ENCODE measurements at places on chromosomes 2 and 18.

DNA sequence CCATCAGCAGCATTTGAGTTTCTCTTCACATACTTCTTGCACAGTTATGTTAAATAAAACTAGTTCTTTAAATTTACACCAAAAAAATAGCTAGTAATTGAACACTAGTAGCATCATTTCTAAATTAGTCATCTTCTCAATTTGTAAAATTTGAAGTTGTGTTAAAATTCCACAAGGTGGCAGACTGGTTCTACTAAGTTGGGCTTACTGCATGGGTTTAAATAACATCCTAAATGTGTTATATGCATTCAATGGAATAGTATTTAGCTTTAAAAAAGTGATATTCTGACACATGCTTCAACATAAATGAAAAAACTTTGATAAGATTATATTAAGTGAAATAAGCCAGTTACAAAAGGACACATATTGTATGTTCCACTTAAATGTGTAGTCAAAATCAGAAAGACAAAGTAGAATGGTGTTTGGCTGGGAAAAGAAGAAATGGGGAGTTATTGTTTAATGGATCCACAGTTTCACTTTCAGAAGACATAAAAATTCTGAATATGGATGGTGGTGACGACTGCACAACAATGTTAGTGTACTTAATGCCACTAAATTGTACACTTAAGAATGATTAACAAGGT is 28.7 kb upstream of the RPRD1A start:
- no peak for DNase-seq

- no peak for DNase-seq
Observed at GRCh38 chr2:151106805-151107506, 154.7 kb downstream of the RBM43 start.

GRCh38 chr2:97870396-97870843 is 125.3 kb downstream of the TMEM131 start:
- DNase-seq: peak; percentile 14

- DNase-seq: no peak
Observed at GRCh38 chr2:129820908-129821307, 158.6 kb upstream of the RAB6C start.

DNA sequence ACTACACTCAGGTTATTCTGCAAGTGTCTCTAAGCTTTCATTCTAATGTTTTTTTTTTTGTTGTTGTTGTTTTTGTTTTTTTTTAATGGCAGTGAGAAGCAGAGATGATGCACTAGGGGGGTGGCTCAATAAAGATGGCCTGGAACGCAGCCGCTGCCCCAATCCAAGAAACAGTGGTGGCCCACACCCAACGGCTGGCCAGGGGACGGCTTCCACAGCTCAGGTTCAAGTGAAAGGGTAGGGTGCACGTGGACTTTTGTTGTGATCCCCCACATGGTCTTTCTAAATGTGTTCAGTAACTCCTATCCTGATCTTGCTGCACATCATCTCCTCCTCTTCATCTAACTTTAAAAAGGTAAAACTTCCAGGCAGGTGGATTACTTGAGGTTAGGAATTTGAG is 190.1 kb downstream of the NDUFA10 start:
- DNase-seq: no peak

GRCh38 chr2:64094663-64095382 is 49.4 kb downstream of the PELI1 start:
- no peak for DNase-seq

DNA sequence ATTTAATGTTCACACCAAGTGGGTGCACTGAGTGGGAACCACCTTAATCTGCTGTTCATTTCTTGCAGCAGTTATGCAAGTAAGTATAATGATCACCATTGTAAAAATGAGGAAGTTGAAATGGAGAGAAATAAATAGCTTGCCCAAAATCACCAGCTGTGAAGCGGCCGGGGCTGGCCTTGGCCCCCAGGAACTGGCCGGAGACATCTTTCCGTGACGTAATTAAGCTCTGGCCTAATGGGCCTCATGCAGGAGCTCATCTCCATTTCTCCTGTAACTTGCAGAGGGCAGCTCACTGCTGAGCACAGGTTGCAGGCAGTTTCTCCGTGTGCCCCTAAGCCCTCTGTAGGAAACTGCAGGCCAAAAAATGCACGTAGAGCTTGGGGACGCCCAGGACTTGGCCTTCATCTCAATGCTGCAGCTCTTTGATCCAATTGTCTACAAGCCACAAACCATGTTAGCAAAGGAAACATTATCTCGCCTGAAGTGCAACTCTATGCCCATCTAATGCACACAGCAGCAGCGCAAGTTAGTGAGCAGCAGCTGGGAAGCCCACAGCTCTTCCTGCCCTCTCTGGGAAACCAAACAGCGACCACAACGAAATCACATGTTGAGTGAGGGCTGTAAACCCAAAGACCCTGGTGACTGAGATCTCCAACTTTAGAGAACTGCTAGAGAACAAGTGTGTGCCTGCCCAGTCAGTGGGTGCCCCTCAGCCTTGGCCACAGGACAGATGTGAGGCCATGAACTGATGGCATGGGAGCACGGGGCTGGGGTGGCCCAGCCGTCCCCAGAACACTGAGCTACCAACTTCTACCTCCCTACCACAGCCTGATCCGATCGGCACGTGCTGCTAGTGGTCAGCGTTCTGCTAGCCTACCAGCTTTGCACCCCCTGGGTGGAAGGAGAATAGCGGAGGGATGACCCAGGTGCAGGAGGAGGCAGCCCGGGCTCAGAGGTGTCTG is 28.8 kb downstream of the APCDD1 start:
- no peak for DNase-seq
